ENCODE measurements at places on chromosomes 16 and 17.

GRCh38 chr17:36608794-36609497 is 7.6 kb downstream of the MRM1 start:
- no peak for DNase-seq

- no peak for DNase-seq
Observed at GRCh38 chr16:10949424-10949970, 5.1 kb downstream of the CLEC16A start.

DNA sequence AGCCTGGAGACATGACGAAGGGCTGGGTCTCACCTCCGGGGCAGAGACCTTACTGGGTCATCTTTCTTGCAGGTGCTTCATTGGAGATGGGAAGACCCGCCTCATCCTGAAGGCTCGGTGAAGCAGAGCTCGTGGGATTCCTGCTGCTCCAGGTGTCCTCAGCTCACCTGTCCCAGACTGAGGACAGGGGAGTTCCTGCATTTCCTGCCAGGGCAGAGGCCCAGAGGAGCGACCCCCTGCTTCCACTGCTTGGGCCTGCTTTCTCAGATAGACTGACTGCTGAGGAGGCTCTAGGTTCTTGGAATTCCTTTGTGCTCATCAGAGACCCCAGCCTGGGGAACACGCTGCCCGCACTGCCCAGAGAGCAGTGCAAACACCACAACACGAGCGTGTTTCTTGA is 11.6 kb downstream of the AQP8 start:
- no peak for DNase-seq

DNA sequence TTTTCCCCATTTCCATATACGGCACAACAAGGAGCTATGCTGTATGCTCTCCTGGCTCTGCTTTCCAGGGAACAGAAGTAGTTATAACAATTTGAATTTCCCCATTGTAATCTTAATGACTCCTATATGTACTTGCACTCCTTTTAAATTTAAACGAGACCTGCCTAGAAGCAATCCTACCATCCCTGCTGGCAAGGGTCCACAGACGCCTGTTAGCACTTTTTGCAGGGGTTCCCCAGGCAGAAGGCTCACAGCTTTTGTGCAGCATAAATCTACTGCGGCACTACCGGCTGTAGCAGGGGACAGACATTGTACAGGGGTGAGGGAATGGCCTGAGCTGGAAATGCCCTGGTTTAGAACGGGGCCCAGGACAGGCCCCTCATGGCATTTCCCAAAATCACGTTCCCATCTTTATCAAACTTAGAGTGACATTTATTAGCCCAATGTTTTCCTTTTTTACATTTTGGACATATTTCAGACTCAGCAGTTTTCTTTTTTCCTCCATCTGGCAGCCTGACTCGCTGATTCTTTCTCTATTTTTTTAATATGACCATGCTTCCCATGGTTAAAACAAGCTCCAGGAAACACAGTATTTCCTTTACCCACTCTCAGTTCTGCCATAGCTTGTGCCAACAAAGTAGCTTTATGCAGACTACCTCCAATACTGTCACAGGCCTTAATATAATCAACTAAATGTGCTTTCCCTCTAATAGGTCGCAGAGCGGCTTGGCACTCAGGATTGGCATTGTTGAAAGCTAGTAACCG is 35.4 kb upstream of the USP22 start:
- no peak for DNase-seq

DNA sequence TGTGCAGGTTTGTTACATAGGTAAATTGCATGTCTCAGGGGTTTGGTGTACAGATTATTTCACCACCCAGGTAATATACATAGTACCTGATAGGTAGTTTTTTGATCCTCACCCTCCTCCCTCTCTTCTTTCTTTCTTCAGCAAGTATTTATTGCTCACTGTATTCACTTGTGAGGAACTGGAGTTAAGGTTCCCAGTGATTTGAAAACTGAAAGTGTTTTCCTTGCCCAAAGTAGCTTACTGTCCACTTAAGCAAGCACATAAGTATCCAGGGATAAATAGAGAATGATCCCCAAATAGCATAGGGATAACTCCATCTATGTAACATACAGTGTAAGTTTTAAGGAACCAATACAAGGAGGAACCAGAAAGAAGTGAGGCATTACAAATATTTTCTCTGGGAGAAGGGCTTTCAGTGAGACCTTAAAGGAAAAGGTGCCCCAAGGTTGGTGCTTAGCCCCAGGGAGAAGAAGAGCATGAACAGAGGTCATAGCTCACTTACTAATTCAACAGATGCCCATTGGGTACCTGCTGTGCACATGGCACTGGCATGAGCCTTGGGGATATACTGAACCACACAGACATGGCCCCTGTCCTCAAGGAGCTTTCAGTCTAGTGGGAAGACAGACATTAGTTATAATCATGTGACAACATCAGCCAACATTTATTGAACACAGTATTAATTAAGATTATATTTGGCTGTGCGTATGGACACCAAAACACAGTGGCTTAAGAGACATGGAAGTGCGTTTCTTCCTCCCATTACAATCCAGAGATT is 17.0 kb downstream of the MYL4 start:
- DNase-seq, result no peak

- no peak for DNase-seq
Observed at GRCh38 chr16:53714205-53715022, 10.5 kb downstream of the FTO start.

- no peak for DNase-seq
Observed at GRCh38 chr17:40437095-40437732, 6.0 kb upstream of the IGFBP4 start.

DNA sequence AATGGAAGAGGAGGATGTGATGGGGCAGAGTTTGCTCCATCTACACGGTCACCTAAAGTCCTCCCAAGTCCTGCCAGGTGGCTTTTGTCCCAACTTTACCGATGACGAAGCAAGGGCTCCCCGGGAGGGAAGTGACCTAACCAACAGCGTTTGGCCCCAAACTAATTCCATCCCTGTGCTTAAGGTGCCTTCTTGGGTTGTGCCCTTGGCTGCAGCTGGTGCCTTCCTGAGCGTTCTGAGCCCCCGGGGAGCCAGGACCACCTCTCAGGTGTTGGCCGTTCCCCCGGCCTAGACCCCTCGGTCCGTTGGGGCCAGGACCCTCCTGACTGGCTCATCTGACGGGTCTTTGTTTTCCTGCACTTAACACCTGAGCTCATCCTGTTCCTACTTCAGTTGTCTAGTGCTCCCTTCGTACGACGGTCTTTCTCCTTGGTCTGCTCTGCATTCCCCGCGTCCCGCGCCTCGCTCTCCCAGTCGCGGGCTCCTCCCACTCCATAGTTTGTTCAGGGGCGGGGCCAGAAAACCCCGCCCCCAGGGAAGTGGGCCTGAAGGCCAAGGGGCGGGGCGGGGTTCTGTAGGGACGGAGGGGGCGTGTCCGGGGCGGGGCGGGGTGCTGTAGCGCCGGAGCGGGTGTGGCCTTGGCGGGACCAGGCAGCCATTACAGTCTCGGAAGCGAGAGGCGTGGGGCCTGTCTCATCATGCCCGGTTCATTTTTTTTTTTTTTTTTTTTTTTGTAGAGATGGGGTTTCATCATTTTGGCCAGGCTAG is 822 bp upstream of the ZSCAN10 start:
- peak; percentile 81 for DNase-seq

DNA sequence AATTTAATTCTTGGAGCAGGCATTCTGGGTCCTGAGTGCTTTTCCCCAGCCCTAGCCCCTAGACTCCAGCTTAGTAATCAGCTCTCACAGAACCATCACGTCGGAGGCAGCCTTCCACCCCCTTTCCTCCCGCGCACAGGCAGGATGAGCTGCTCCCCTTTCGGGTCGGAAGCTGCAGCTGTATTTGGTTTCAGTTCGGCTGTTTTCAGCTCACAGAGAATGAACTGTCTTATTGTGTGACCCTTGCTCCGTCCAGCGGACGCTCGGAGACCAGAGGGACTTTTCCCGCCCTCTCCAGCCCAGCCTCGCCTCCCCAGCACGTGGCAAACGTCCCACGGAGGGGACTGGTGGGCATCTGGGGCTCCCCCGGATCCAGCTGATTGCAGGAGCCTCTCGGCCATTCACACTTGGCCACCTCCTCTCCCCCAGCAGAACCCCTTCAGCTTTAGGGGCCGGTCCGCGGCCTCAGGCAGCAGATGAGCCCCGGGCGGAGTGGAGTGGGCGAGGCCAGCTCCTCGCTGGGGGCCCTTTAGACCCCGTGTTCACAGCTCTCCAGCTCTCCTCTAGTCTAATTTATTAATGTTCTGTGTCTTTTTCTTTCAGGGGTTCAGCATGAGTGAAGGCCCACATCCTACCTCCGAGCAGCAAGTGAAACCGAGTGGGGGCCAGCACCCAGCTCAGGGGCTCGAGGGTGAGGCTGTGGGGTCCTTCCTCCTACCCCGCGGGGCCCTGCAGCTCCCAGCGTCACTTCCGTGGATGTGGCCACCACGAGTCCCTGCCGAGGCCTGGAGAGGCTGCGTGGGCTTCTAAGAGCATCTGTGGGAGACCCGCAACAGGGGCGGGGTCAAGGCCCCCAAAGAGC is 863 bp upstream of the UTS2R start:
- no peak for DNase-seq

- DNase-seq, result peak; percentile 59
Observed at GRCh38 chr16:720990-721764, at the start of gene ANTKMT. TSS of gene ANTKMT (plus strand) at chr16:721146. CDS start at chr16:721275, 129 bp downstream.

DNA sequence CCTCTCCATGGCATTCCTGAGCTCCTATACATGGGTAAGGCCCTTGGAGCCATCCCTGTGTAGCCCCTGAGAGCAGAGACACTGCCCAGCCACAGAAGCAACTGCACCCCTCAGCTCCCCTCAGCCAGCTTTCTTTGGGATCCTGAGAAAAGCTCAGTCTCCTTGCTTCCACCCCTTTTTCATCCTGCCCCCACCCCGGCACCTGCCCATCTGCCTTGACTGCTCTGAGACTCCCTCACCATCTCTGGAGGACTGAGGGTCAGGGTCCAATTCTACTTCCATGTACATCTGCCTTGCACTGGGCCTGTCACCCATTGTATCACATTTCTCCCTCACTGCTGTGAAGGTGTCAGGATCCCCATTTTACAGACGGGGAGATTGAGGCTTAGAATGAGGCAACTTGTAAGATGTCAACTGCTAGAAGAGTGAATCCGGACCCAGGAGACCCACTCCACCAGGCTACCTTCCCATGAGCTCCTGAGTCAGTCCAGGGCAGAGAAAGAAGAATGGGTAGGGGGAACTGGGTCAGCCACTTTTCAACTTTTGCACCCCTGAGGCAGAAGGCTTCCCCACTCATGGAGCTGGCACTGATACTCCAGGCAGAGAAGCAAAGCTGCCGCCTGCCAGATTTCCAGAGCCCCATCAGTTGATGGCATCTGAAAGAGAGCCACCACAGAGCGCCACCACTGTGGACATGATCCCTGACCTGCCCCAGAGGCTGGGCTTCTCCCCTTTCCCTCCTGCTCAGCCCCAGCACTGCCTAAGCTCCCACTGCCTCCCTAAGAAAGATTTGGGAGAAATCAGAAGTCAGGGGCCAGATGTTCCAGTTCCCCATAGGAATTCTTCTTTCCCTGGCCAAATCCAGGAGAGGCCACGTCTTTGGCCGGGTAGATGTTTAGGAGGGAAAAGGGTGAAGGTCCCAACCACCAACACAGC is 135.4 kb downstream of the TMEM132E start:
- no peak for DNase-seq

GRCh38 chr17:11514565-11514964 is 83.7 kb upstream of the DNAH9 start:
- no peak for DNase-seq

- no peak for DNase-seq
Observed at GRCh38 chr16:50153596-50154419, 702 bp downstream of the TENT4B start.

GRCh38 chr17:6346986-6347385 is 87.9 kb downstream of the AIPL1 start:
- DNase-seq, result no peak

GRCh38 chr17:80855196-80855947 is 136.3 kb upstream of the CHMP6 start:
- no peak for DNase-seq

DNA sequence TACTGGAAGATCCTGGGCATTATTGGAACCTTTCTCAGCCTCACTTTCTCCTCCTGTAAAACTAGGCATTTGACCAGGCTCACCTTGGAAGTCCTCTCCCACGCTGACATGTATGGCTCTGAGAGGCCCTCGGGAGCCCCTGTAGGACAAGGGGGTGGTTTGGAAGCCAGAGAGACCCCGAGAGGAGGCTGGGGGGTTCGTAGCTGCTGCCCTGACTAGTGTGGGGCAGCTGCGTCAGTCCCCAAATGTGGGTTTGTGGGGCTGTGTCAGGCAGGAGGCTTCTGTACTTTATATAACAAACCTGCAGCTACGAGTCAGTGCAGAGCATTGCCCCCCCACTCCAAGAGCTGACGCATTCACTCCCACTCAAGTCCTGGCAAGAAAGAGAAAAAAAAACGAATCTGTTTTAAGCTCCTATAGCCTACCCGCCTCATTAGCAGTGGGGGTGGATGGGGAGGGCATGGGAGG is 1.8 kb downstream of the CX3CL1 start:
- DNase-seq, result no peak

DNA sequence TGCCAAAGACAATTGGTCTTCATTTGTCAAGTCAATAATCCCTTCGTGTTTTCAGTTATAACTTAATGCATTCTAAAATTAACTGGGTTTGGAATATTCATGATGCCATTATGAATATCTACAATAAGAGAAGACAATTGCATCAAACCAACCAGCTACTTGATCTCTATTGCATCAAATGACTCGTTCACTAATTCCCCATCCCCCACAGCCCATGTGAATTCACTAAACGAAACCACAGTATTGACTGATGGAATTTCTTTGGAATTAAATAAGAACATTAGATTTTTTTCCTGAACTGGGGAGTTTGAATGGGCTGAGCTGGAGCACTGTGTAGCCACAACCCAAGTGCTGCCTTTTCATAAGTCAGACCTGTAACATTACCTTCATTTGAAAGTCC is 65.3 kb downstream of the HS3ST3B1 start:
- no peak for DNase-seq

- no peak for DNase-seq
Observed at GRCh38 chr17:16906680-16907079, 65.2 kb downstream of the TNFRSF13B start.

DNA sequence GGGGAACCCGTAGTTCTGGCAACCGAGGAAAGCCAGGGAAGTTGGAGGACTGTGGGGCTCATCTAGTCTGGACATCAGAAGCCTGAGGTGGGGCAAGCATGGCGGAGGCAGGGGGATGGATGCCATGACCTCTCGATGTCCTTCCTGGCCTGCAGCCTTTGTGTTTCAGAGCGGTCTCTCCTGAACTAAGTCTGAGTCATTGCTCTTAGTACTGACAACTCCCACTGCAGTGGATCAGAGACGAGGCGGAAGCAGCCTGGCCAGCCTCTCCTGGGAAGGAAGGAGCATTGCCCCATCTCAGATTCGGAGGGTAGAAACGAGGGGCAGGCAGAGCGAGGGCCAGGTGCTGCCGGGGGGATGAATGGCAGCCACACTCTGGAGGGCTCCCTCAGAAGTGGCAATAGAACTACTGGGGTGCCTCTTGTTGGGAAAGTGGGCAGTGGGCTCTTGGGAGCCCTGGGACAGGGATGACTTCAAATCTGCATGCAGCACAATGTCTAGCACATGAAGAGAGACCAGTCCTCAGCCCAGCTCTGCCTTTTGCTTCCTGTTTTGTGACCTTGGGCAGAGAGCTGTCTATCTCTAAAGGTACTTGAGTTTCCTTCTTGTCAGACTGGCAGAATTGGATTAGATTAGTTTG is 3.6 kb upstream of the STAC2 start:
- DNase-seq, result no peak

Measured in stimulated activated CD8-positive, alpha-beta memory T cell treated with anti-CD3 and anti-CD28 coated beads, Interleukin-15, amount 100 ng/mL, for 4 hours (primary cell).